ENCODE measurements at places on chromosomes 7 and 10. TPM values are rescaled to one million over a fixed set of nuclear protein-coding genes. Genes with fewer than 3 reads are reported as not detected.

Gene ACSM6
- not detected for total RNA-seq

Gene SPDYE16
- total RNA-seq: 0.59 TPM

Gene SMIM30
- total RNA-seq: 28.7 TPM

Gene MYL10
- total RNA-seq: not detected

Gene NEURL1
- total RNA-seq: 0.93 TPM

Gene GIMAP4
- total RNA-seq: 0.40 TPM

Gene CCDC172
- total RNA-seq: not detected

Gene GFRA1
- not detected for total RNA-seq

Gene BAZ1B
- total RNA-seq: 59.1 TPM

Gene TACC2
- not detected for total RNA-seq

Gene TRPV5
- 0.17 TPM for total RNA-seq

Gene BAG3
- total RNA-seq: 4.3 TPM

Gene C10orf88
- total RNA-seq: 12.5 TPM

Gene PCLO
- 0.07 TPM for total RNA-seq

Gene CRYGN
- not detected for total RNA-seq

- H3K4me1 ChIP-seq: peaks cover 93% of the 10 kb centered on the region
- H3K36me3 ChIP-seq: no peaks in the 10 kb centered on the region
- no peak for DNase-seq
Observed at GRCh38 chr10:6068422-6068821, 6.3 kb upstream of the IL2RA start.

GRCh38 chr10:126331101-126331500, 57.2 kb downstream of the ADAM12 start:
- H3K27ac ChIP-seq: no peak overlapping the region
- no peaks in the 10 kb centered on the region for H3K27me3 ChIP-seq
- H3K36me3 ChIP-seq: no peaks in the 10 kb centered on the region

DNA sequence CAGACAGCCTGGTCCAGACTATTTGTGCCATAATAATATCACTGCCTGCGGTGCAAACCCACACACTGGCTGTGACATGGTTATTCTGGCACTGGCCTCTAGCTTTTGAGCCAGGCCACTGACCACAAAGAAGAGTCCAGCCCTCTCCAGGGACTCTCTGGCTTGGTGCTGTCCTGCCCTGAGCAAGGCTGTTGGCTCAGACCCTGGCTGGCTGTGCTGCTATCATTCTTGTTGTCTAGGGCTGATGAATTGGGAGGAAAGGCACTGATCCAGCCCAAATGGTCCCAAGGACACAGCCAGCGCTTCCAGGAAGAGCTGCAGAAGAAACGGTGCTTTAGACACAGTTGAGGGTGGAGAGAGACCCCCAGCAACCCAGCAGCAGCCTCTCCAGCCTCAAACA, 80.8 kb downstream of the TMEM130 start:
- no peak overlapping the region for H3K27ac ChIP-seq
- no peaks in the 10 kb centered on the region for H3K36me3 ChIP-seq
- peaks cover 25% of the 10 kb centered on the region for H3K27me3 ChIP-seq
- DNase-seq: no peak
- no peaks in the 10 kb centered on the region for H3K4me1 ChIP-seq

- H3K4me3 ChIP-seq: no peak overlapping the region
- no peak for DNase-seq
- no peaks in the 10 kb centered on the region for H3K4me1 ChIP-seq
- no peaks in the 10 kb centered on the region for H3K36me3 ChIP-seq
- H3K27me3 ChIP-seq: no peaks in the 10 kb centered on the region
Observed at GRCh38 chr7:54904986-54905385, 113.8 kb upstream of the EGFR start.

- H3K4me3 ChIP-seq: no peak overlapping the region
- no peak for DNase-seq
- no peaks in the 10 kb centered on the region for H3K36me3 ChIP-seq
- no peak overlapping the region for H3K27ac ChIP-seq
Observed at GRCh38 chr7:33982425-33982786, 77.1 kb downstream of the BMPER start.

DNA sequence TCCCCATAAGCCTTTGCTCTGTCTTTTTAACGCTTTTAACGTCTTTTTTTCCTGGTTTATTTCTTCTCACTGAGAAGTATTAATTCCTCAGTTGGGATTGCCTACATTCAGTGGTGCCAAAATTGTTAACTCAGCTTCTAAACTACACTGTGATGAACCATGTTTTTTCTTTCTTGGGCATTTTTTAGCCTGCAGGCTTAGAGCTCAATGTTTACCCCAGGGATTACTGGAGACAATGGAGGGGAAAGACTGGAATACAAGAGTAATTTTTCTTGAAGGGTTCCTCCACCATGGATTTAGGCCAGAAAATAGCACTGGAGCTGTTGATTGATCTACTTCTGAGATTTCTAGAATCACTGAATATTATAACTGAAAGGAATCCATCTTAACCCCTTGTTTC, 19.8 kb downstream of the STAMBPL1 start:
- peaks cover 74% of the 10 kb centered on the region for H3K4me1 ChIP-seq
- no peaks in the 10 kb centered on the region for H3K27me3 ChIP-seq
- peaks cover 32% of the 10 kb centered on the region for H3K36me3 ChIP-seq
- H3K4me3 ChIP-seq: no peak overlapping the region

DNA sequence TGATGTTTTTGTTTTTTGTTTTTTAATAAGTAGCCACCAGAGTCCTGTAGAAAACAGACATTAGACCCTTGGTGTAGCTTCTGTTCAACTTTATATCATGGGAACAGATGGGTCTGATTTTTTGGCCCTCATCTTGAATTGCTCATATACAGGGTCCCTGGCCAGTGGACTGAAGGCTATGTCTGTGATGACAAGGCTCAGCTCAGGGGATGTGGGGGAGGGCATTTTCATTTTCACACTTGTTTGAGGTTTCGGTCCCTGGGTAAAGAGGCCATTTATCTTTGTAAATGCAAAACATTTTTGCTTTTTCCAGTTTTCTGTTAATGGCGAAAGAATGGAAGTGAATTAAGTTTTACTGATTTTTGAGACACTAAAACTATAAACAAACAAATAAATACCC, 257.6 kb upstream of the PHYHIPL start:
- no peak overlapping the region for H3K4me3 ChIP-seq
- no peak overlapping the region for H3K27ac ChIP-seq
- no peaks in the 10 kb centered on the region for H3K4me1 ChIP-seq
- H3K27me3 ChIP-seq: no peaks in the 10 kb centered on the region
- DNase-seq: no peak
- H3K36me3 ChIP-seq: no peaks in the 10 kb centered on the region

DNA sequence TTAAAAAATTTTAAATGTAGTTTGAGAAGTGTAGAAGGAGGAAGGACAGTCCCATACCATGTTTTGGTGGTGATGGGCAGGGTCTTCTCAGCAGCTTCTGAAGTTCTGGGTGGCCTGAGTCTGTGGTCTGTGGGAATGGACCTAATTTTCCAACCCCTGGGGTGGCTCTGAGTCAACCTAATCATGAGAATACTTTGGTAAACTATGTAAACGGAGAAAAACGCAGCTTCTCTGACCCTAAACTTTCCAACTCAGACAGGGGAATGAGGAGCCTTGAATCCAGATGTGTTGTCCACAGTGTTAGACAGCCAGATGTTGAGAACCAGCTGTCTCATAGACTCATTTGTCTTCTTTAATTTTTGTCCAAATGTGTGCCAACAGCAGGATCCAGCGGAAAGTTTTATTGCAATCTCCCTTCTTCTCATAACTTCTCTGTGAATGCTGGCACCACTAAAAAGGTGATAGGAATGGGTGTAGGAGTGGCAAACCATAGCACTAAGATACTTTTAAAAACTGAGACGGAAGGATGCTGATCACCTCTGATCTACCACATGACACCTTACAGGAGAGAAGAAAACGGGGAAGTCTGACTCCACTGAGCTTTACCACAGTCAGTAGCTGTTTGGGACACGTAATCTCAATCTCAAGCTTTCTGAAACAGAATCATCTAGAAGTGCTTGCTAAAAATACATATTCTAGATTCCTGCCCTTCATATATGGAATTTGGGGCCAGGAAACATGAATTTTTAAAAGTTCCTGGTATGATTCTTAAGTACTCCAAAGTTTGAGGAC, 90.5 kb upstream of the PHYHIPL start:
- H3K4me1 ChIP-seq: no peaks in the 10 kb centered on the region
- no peak for DNase-seq
- no peaks in the 10 kb centered on the region for H3K27me3 ChIP-seq
- no peak overlapping the region for H3K4me3 ChIP-seq
- H3K36me3 ChIP-seq: no peaks in the 10 kb centered on the region

- H3K27ac ChIP-seq: no peak overlapping the region
- no peaks in the 10 kb centered on the region for H3K36me3 ChIP-seq
Observed at GRCh38 chr10:94006591-94007550, 13.1 kb downstream of the PLCE1 start.

DNA sequence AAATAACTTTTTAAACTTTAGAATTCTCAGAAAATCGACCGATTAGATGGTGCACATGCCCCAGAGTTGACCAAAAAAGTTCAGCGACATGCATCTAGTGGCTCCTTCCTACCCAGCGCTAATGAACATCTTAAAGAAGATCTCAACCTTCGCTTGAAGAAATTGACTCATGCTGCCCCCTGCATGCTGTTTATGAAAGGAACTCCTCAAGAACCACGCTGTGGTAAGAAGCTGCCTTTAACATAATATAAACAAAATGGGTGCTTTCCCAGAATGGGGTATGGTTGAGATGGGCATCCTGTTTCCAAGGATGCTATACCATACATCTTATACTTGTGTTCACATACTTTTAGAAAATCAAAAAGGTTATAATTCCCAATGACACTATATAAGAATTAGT, 24.6 kb downstream of the GLRX3 start:
- H3K27me3 ChIP-seq: no peaks in the 10 kb centered on the region
- H3K27ac ChIP-seq: no peak overlapping the region
- DNase-seq: no peak

GRCh38 chr10:126309228-126309883, 78.9 kb downstream of the ADAM12 start:
- H3K27me3 ChIP-seq: no peaks in the 10 kb centered on the region
- no peak overlapping the region for H3K27ac ChIP-seq
- H3K4me3 ChIP-seq: no peak overlapping the region
- no peaks in the 10 kb centered on the region for H3K4me1 ChIP-seq

- H3K4me3 ChIP-seq: no peak overlapping the region
- no peak overlapping the region for H3K27ac ChIP-seq
- no peaks in the 10 kb centered on the region for H3K36me3 ChIP-seq
- no peak for DNase-seq
- peaks cover 21% of the 10 kb centered on the region for H3K27me3 ChIP-seq
- no peaks in the 10 kb centered on the region for H3K4me1 ChIP-seq
Observed at GRCh38 chr10:114389426-114389825, 14.9 kb downstream of the AFAP1L2 start.

DNA sequence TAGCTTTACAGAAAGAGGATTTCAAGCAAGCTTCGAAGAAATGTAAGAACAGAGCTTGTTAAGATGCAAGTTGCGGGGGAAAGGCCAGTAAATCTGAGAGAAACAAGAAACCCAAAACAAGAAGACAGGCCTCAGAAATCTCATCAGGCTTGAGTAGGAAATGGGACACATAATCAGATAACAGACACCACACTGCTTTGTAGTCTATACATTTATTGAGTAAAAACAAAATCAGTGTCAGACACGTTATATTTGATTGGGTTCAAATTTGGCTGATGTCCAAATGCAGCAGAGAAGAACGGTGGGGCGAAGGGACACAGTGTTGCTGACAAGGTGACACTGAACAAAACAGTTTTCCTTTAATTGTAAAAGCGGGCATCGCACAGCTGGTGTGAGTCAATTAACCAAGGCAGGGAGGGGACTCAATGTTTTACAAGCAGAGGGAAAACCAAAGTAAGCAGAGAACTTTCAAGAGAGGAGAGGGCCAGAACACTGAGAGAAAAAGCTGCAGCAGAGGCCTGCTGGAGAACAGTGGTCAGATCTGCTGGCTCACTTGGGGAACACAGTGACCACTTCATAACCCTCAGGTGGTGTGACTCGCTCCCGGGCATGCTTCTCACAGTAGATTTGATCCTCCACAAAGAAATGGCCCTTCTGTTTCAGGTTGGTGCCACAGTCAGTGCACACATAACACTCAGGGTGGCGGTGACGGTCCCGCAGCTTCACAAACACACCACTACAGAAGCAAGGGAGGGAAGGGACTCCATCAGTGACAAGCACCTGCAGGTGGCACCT, 43.5 kb downstream of the ACSM6 start:
- no peaks in the 10 kb centered on the region for H3K27me3 ChIP-seq
- no peak for DNase-seq

DNA sequence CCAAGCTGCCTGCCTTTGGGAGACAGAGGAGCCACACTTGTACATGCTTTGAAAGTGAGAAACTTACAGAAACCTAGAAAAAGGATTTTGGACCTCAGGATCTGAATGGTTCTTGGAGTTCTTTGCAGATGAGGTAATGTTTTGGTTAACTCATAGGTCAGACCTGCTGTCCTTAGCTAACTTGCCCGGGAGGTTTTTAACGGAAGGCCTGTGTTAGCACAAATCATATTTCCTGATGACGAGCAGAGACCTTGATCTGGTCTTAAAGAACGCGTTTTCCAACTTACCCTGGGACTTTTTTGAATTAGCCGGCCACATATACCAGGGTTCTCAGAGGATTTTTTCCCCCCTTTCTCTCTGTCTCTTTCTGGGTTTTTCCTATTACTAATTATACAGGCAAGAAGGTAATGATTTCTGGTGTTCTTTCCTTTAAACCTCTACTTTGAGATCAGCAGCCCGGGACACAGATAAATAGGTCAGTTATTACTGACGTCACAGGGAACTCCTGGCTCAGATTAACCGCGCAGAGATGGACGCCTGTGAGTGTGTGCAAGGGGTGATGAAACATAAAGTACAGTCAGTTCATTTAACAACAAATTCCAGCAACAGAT, 101.7 kb upstream of the KLF6 start:
- H3K4me1 ChIP-seq: peaks cover 18% of the 10 kb centered on the region
- no peak for DNase-seq
- peaks cover 3% of the 10 kb centered on the region for H3K27me3 ChIP-seq

DNA sequence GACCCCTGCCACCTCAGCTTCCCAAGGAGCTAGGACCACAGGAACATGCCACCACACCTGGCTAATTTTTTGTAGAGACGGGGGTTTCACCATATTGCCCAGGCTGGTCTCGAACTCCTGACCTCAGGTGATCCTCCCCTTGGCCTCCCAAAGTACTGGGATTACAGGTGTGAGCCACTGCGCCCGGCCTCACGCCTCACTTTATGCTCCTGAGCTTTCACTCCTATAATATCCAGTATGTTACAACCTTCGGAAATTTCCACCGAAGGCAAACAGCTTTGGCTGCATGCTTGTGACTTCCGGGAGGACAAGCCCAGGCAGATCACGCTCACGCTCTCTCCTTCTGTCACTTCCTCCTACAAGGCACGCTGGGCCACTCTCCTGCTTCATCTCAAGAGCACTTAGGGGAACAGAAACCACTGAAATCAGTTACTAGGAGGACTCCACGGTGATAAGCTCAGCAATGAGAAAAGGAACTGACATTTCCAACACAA, 4.4 kb upstream of the MAD1L1 start:
- peak; percentile 51 for DNase-seq
- peaks cover 61% of the 10 kb centered on the region for H3K4me1 ChIP-seq
- no peaks in the 10 kb centered on the region for H3K27me3 ChIP-seq
- peak overlapping the region; percentile 99 for H3K27ac ChIP-seq
- peaks cover 43% of the 10 kb centered on the region for H3K36me3 ChIP-seq

GRCh38 chr10:130080461-130080814, 30.2 kb downstream of the C10orf143 start:
- no peak overlapping the region for H3K27ac ChIP-seq
- DNase-seq: no peak
- no peaks in the 10 kb centered on the region for H3K4me1 ChIP-seq
- peaks cover 41% of the 10 kb centered on the region for H3K36me3 ChIP-seq

Measured in activated B cell treated with CpG ODN at 0.5 μM for 24 hours (primary cell).